Skin of body (tissue), 3 donors: ENCODE measurements at places on chromosomes 16 and 17.

- peak; percentile 73 for DNase-seq
These were observed 510.7 kb downstream of the MAF start for GRCh38 chr16:79089735-79090284.

DNA sequence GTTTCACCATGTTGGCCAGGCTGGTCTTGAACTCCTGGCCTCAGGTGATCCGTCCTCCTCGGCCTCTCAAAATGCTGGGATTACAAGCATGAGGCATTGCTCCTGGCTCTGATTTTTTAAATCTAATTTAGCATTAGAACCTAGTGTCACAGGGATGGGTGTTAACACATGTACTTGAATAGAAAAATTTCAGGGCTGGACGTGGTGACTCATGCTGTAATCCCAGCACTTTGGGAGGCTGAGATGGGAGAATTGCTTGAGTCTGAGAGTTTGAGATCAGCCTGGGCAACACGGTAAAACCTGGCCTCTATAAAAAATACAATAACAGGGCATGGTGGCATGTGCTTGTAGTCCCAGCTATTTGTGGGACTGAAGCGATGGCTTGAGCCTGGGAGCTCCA, 6.0 kb upstream of the RNF135 start:
- no peak for DNase-seq

DNA sequence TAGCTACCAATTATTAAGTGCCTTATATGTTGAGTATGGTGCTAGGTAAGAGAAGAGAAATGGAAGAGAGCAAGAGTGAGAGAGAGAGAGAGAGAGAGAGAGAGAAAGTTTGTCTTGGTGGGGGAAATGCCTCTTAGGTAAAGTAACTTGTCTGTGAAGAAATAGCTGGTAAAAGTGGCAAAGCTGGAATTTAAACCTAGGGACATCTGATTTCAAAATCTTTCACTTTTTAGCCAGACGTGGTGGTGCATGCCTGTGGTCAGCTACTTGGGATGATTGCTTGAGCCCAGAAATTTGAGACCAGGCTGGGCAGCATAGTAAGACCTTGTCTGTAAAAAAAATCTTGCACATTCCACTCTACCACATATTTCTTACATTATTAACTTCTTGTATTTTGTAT, 23.0 kb upstream of the CDR2 start:
- no peak for DNase-seq

DNA sequence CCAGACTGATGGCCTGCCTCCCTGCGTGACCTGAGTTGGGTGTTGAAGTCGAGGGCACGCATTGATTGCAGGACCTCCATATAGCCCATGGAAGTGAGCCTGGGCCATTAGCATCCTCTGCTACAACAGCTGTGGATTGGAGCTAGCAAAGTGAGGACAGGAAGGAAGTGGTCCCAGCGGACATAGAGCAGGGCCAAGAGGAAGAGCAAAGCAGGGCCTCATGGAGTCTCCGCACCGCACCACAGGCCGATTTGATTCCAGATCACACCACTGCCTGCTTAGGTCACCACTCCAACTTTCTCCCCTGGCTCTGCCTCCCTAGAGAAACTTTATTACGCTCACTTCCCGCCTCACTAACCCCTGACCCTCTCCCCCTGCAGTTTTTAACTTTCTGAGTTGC, 10.7 kb upstream of the UBTF start:
- DNase-seq, result no peak

DNA sequence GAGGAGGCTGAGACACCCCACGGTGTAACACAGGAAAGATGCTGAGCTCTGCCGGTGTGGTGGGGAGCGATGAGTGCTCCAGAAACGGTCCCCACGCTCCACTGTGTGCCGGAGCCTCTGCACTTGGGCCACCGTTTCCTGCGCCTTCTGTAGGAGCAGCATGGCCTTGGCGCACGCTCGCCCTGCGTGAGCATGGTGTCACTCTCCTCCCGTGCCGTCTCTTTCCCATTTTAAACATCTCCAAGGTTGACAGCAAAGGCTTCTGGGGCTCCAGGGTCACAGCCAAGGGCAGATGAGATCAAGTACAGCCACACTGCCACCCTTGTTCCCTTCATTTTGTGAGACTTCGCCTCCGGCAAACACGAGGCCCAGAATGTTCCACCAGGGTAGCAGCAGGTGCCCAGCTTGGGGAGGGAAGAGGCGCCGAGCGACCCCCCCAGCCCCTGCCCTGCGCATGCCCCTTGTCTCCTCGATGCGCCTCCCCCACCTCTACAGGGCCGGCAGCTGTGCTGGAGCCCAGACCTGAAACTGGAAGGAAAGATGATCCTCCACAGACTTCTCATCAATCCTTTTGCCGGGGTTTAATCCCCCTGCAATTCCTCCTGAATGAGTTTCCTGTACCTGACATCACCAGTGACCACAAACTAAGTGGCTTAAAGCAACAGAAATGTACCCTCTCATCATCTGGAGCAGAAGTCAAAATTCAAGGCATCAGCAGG, 19.9 kb upstream of the OSGIN1 start:
- DNase-seq, result no peak

DNA sequence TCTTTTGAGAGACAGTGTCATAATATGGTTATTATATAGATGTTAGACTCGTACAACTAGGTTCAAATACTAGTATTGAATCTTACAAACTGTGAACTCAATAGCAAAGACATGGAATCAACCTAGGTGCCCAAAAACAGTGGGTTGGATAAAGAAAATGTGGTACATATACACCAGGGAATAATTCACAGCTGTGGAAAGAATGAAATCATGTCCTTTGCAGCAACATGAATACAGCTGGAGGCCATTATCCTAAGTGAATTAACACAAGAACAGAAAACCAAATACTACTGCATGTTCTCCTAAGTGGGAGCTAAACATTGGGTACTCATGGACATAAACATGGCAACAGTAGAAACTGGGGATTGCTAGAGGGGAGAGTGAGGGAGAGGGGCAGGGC, 8.1 kb downstream of the PHKB start:
- DNase-seq, result peak; percentile 17

- DNase-seq, result no peak
These were observed 9.2 kb upstream of the PRKCB start for GRCh38 chr16:23826528-23827045.

DNA sequence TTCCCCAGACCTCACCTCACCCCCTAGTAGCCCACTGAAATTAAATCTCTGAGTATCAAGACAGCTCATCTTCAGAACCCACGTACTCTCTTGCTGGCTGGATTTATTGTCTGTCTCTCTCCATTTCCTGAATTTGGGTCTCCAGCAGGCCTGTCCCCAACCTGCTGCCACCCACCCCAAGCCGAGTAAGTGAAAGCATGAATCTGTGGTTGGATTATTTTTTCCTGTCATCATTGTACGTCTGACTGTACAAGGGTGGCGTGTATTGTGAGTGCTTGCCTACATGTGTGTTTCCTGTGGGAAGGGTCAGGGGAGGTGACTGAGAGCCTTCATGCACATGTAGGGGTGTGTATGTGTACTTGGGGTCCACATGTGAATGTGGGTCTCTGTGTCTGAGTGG, 5.4 kb downstream of the TNP2 start:
- DNase-seq, result no peak

GRCh38 chr17:16433514-16433913, 18.1 kb downstream of the TRPV2 start:
- DNase-seq, result no peak

DNA sequence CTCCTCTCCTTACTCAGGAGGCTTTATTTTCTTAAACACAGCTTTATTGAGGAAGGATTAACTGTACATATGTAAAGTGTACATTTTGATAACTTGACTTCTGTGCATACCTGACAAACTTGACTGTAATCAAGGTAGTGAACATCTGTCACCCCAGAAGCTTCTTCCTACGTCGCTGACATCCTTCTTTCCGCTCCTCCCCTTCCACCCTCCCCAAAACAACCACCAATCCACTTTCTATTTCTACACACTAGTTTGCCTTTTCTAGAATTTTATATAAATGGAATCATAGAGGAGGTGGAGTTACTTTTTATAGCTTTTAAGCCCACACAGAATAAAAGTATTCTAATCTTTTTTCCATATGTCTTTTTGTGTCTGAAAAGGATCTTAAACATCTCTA, 225.2 kb upstream of the RBFOX1 start:
- DNase-seq, result no peak
